ENCODE measurements at places on chromosomes 1 and 21.

DNA sequence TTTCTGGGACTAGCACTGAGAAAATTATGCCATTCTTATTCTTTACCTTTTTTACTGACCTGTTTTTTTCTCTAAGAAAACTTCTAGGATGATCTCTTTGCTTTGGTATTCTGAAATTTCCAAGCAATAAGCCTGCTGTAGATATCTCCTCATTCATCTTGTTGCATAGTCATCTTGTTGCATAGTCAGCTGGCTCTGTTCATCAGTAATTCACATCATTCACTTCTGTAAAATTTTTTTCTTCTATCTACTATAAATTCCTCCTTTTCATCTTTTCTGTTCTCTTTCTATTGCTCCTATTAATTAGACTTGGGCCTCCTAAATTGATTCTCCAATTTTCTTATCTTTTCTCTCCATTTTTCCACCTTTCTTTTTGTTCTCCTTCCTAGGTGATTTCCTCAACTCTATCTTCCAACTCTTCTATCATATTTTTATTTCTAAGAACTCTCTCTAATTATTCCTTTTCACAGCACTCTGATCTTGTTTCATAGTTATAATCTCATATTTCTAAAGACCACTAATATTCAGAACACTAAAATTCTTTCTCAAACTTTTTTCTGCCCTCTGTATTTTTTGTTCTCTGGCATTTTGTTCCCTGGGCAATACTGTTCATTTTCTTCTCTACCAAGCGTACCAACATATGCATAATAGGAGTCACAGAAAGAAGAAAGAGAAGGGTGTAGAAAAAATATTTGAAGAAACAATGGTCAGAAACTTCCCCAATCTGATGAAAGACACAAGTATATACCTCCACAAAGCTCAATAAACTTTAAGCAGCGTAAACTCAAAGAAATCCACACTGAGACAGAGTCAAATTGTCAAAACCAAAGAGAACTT lies 17.7 kb downstream of the TUT4 start:
- DNase-seq: no peak

GRCh38 chr1:158067662-158068061 lies 74.2 kb downstream of the KIRREL1 start:
- DNase-seq: no peak

DNA sequence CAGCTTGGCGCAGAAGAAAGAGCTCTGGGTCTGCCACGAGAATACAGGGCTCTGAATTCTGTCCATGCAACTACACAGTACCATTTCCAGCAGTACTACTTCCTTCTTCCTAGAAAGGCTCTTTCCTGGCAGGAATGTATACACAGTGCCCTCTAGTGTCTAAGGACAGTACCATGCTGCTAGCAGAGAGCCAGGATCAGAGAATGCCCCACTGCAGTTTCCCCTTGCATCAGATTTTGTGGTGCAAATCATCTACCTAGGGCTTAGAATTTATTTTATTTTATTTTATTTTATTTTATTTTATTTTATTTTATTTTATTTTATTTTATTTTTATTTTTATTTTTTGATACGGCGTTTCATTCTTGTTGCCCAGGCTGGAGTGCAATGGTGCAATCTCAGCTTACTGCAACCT lies 50.8 kb downstream of the PAX7 start:
- no peak for DNase-seq

DNA sequence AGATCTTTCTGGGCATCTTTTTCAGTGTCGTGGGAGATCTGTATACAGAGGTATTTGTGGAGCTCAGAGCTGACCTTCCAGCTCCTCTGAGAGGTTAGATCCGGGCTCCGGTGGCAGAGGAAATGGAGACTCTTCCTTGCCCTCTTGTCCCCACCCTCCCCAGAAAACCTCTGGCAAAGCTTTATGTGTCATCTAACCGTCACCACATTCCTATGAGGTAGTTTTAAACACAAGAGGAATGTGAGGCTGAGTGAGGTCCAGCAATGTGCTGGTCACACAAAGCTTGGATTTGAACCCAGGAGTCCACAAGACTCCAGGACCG lies 1.2 kb downstream of the CD160 start:
- no peak for DNase-seq

DNA sequence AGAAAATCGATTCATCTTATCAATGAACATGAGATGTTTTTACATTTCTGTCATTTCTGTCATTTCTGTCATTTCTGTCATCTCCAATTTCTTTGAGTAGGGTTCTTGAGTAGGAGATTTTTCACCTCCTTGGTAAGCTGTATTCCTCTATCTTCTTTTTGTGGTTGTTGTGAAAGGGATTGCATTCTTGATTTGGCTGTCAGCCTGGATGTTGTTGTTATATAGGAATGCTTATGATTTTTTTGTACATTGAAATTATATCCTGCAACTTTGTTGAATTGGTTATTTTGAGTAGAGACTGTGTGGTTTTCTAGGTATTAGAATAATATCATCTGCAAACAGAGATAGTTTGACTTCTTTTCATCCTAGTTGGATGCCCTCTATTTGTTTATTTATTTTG lies 1233.7 kb downstream of the PLA2G4A start:
- no peak for DNase-seq

- DNase-seq: no peak
Observed at GRCh38 chr21:39927304-39927886, 60.2 kb downstream of the PCP4 start.

GRCh38 chr1:78143152-78143551 lies 97.4 kb downstream of the GIPC2 start:
- DNase-seq: no peak

- no peak for DNase-seq
Observed at GRCh38 chr1:30009720-30010119, 713.7 kb downstream of the MATN1 start.

- DNase-seq: no peak
Observed at GRCh38 chr1:57672346-57673140, 248.7 kb upstream of the DAB1 start.

DNA sequence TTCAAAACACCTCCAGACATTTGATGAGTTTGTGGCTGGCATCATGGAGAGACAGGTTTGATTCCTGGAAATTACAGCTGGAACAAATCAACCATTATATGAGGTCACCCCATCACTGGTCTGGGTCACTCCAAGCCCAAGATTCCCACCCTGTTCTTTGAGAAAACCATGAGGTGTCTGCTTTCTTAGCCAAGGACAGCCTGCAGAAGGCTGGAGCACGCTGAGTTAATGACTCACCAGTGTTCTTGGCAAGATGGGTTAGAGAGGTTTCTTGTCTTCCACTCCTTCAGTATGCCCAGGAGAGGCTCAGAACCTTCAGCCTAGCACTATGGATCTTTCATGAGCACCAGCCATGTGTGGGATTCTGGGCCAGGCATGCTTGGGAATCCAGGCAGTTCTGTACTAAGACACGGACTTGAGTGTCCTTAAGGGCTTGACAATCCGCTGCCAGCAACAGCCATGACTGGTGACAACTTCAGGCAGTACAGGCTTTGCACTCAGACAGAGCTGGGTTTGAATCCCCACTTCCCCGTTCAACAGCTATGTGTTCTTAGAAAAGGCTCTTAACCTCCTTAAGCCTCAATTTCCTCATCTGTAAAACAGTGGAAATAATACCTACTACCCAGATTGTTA lies 43.9 kb downstream of the GRHL3 start:
- DNase-seq: no peak

- no peak for DNase-seq
Observed at GRCh38 chr1:59034925-59035324, 251.1 kb upstream of the JUN start.

GRCh38 chr1:117782056-117782455 lies 147.4 kb downstream of the GDAP2 start:
- no peak for DNase-seq

DNA sequence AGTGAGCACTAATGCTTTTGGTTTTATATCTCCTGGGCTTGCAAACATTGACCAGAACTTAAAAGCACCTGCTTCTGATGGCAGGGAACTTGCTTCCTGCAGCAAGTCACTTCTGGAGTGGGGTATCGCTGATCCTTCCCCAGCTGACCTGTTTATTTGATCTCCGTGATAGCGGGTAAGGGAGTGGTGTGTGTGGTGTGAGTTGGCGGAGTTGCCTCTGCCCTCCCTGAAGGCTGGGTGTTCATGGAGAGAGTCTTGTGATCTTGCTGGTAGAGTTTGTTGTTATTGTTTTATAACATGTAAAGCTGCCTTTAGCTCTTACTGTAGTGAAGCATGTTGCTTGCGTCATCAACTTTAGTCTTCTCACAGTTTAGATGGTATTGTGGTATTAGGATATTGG lies 3.9 kb downstream of the MFN2 start:
- no peak for DNase-seq

DNA sequence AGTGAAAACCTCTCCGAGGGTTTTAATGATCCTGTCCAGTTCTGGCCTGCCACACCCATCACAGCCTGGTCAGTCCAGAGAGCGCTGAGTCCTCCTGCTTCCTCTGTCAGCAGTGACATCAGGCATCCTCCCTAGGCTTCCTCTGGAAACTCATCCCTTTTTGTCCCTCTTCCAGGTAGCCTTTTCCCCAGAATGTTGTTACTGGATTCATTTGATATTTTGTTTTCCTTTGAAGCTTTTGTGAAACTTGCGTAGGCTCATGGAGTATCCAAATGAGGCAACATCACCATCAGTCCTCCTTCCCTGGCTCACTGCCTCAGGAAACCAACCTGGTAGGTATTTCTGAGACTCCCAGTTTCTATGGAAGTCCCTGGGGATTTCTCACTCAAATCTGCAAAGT lies 27.0 kb upstream of the IGSF3 start:
- no peak for DNase-seq

DNA sequence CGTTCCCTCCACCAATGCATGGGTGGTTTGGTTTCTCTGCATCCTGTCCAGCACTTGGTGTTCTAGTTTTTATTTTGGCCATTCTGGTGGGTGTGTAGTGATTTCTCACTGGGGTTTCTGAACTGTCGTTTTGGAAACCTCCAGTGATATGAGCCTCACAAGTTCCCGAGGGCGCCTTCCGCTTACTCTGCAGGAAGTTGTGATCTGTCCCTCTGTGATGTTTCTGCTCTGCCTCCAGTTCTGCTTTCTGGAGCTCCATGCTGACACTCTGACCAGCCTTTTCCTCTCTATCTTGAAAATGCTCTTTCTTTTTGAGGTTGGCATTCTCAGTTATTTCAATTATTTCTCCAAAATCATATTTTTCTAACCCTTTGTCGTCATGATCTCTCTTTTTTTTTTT lies 111.6 kb downstream of the PLD5 start:
- no peak for DNase-seq

- DNase-seq: no peak
Observed at GRCh38 chr1:114009393-114009792, 30.1 kb downstream of the OLFML3 start.

- DNase-seq: no peak
Observed at GRCh38 chr1:25748531-25749205, 51.3 kb upstream of the SELENON start.

DNA sequence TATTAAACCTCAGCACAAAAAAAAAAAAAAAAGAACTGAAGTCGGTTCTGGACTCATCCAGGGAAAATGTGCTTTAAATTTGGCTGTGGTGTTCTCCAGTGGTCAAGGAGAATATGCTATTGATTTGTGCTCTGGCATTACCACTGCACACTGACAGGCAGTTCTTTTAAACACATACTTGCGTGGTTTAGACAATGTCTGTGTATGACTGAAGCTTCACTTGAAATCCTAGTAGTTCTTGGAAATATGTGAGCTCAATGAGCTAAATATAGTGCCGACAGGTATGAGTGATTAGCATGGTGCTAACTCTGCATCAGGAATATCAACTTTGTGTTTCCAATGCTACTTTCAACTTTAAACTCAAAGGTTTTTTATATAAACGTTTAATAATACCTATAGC lies 415.6 kb downstream of the SMYD3 start:
- no peak for DNase-seq

- no peak for DNase-seq
Observed at GRCh38 chr1:84634536-84635205, 55.6 kb downstream of the SSX2IP start.

DNA sequence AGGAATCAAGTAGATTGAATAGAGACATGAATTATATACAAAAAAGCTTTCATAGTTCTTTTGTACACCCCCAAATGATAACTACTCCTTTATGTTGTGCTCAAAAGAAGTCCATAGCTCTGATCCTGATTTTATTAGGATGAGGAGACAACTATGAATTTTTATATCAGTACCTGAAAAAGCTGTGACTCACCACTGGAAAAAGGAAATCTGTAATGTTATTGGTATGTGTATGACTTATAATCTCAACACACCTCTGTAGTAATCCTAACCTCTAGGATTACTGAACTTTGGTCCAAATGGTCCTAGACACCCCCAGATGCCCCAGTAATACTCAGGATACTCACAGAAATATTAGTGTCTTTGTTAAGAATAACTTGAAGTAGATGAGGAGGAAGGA lies 10.2 kb downstream of the PRKAB2 start:
- no peak for DNase-seq

DNA sequence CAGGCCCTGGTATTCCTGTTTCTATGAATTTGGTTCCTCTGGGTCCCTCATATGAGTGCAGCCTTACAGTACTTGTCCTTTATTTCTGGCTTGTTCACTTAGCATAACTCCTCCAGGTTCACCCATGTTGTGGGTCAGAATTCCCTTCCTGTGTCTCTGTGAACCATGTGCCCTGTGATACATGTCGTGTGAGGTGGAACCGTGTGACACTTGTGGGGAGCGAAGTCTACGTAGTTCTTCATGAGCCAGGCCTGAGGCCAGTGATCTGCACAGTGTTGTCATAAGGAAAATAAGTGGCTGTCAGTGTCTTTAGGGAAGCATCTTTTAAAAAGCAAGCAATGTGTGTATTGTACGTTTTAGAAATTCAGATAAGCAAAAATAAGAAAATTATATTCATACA lies 122.8 kb downstream of the GALNT2 start:
- no peak for DNase-seq
